Kidney (tissue), 22 donors: ENCODE measurements at places on chromosomes 3 and 15. TPM values are rescaled to one million over a fixed set of nuclear protein-coding genes. Genes with fewer than 3 reads are reported as not detected.

DNA sequence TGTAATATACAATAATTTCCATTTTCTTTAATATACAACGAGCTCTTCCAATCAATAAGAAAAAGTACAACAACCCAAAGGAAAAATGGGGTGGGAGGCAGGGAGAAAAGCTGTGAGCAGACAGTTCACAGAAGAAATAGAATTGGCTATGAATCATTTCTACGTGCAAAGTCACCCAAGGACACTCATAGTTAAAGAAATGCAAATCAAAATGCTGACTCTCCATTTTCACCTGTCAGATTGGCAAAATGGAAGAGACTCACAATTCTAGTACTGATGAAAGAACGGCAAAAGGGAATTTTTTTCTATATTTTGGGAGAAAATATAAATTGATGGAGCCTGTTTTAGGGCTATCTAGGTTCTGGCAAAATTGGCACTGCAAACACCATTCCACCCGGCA, 116.3 kb upstream of the MEF2A start:
- DNase-seq = no peak

Gene SCAMP5
- polyA plus RNA-seq = 29.5 TPM

Gene POU1F1
- not detected for polyA plus RNA-seq

DNA sequence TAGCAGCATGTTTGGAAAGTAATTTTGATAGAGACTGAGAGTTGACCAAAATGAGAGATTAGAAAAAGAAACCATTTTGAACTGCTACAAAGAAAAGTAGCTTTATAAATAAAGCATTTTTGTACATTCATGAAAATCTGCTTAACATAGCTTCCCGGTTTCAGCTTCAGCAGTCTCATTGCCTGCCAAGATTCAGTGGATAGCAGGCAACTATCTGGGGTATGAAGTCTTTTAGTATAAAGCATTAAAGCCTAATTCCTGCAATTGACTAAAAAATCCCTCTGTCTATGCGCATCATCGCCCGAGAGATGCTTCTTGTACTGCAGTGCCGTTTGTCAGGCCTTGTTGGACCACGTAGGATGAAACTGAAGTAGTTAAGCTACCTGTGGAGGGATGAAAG, 588.4 kb downstream of the NAALADL2 start:
- DNase-seq = no peak

DNA sequence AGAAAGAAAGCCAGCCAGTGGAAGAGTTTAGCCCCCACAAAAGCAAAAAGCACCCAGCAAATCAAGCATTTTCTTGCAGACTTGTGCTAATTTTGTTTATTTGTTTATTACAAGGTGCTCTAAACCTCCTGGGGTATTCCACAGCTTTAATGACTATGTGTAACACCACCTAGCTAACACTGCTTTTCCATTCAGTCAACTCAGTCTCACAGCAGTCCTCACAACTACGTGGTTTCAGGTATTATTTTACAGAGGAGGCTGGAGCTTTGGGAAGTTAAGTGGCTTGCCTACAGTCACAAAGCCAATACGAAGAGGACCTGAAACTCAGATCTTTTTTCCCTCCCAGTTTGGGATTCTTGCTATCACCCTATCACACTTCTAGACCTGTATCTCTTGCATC, 14.8 kb downstream of the SOX14 start:
- DNase-seq = no peak

Gene XCR1
- not detected for polyA plus RNA-seq

- DNase-seq = no peak
Measured at GRCh38 chr3:190306513-190307163, 15.6 kb downstream of the CLDN1 start.

- peak; percentile 32 for DNase-seq
Measured at GRCh38 chr3:52153389-52154096, 680 bp downstream of the POC1A start.
